Nephron progenitor cell (in vitro differentiated cells): ENCODE measurements at places on chromosomes 2 and 18.

- DNase-seq: no peak
Measured at GRCh38 chr2:202564226-202564625, 70.5 kb upstream of the FAM117B start.

DNA sequence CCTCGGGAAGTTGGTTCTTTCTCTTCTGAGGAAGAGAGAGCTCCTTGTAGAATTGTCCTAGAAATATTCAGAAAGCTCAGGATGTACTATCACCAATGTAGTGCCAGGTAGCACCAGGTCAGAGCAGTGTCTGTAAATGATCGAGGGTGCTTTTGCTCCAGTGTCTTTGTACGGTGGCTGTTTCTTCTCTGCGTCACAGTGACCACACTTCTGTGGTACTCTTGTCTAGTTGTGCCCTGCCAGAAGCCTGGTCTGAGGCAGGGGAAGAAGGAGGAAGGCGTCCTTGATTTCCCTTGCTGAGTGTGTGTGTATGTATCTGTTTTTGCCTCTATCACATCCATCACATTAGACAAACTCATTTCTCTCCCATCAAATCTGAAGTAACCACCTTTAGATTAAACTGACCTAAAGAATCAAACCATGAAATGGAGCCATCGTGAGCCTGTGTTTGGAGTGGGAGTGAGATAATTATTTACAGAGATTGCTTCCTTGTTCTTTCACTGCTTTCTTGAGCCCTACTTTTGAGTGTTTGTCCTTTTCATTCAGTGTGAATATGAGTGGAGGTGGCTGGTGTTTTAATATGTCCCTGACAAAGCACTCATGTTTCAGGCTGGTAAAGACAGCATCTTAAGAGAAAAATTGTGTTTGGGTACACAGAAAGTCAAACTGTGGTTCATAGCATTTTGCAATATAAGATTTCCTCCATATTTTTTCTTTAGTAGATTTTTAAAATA lies 97.2 kb downstream of the ACOXL start:
- no peak for DNase-seq

DNA sequence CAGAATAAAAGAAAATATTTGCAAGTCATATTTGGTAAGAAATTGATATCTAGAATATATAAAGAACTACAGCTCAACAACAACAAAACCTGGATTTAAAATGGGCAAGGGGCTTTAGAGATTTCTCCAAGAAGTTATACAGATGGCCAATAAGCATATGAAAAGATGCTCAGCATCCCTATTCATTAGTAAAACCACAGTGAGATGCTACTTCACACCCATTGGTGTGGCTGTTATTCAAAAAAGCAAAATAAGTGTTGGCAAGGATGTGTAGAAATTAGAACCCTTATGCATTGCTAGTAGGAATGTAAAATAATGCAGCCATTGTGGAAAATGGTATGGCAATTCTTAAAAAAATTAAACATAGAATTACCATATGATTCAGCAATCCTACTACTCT lies 29.8 kb downstream of the TANK start:
- no peak for DNase-seq

DNA sequence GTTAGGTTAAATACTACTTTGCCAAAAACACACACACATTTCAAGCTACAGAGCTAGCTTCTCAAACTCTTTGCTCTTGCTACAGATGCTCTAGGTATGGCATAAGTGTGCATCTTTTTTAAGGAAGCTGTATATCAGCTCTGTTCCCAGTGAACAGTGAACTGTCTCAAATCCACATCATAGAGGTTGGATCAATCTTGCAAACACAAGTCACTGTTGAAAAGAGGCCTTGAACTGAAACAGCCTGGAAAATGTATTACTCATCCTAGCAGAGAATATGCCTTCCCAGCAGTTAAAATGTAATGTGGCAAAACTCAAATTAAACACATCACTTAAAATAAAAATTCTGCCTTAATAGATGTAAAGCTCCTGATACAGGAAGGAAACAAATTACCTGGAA lies 151.8 kb downstream of the WDPCP start:
- no peak for DNase-seq

GRCh38 chr2:40287773-40288172 lies 164.1 kb downstream of the SLC8A1 start:
- DNase-seq: no peak

- no peak for DNase-seq
Measured at GRCh38 chr2:207515671-207516070, 14.1 kb upstream of the CREB1 start.

GRCh38 chr2:196594158-196594557 lies 45.4 kb upstream of the CCDC150 start:
- no peak for DNase-seq

GRCh38 chr2:239802185-239802649 lies 222.9 kb downstream of the NDUFA10 start:
- DNase-seq: no peak

DNA sequence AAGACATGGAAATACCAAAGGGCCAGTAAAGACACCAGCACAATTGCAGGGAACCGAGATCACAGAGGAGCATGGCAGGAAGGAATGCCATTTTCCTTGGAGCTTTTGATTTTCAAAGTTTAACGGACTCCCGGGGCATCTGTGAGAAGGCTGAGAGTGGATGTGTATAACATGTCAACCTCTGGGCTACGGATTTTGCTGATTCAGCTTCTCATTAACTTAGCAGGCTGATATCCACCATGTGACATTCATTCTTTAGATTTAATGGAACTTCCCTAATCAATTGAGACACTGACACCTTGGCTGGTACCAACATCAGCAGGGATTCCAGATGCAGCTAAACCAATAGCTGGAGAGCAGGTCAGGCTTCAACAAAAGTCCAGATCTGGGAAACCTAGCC lies 496.6 kb upstream of the SPHKAP start:
- no peak for DNase-seq

DNA sequence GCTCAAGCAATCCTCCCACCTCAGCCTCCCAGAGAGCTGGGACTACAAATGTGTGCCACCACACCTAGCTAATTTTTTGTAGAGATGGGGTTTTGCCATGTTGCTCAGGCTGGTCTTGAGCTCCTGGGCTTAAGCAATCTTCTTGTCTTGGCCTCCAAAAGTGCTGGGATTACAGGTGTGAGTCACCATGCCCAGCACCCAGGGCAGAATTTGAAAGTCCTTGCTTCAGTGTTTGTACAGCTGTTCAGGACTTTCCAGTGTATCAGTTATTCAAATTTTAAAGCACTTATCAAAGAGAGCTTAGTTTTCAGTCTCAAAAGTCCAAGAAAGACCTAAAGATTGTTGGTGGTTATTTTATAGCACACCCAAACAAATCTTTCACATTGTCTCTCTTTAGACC lies 43.6 kb upstream of the VPS54 start:
- DNase-seq: no peak
